GM13977 (cell line): ENCODE measurements at places on chromosomes 5 and 9.

GRCh38 chr5:23026252-23027170 is 173.4 kb upstream of the CDH12 start:
- no peak for DNase-seq

DNA sequence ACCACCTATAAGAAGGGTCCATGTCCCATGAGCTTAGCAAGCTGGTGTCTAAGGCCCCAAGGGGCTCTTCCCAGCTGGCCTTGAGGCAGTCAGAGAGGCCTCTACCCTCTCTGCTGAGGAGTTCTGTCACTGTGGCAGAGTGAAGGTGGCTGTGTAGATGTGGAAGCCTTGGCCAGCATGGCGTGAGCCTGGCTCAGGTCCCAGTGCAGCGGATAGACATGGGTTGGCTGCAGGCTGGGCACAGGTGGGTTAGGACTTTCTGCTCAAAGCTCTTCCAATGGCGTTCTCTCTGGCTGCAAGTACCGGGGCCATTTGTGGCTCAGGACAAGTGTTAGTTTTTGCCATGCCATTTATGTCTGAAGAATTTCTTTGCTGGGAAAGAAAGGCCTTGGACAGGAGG is 47.3 kb downstream of the JADE2 start:
- no peak for DNase-seq

- DNase-seq = no peak
Observed at GRCh38 chr9:27800159-27800558, 226.9 kb upstream of the C9orf72 start.

DNA sequence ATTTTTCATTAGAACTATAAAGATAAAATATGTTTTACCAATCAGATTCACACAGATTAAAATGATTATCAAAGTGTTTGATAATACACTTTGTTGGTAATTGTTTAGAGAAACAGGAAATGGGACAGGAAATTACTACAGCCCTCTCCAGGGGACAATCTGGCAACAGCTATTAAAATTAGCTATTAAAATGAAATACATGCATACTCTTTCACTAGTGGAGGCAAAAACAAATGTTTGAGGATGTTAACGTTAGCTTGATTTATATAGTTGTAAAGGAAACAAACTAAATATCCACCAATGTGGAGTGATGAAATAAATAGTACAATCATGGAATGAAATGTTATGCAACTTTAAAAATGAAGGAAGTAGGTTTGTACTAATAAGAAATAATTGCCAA is 53.7 kb downstream of the TARS1 start:
- no peak for DNase-seq

- DNase-seq = no peak
Observed at GRCh38 chr5:1526190-1526631, 2.5 kb upstream of the LPCAT1 start.

DNA sequence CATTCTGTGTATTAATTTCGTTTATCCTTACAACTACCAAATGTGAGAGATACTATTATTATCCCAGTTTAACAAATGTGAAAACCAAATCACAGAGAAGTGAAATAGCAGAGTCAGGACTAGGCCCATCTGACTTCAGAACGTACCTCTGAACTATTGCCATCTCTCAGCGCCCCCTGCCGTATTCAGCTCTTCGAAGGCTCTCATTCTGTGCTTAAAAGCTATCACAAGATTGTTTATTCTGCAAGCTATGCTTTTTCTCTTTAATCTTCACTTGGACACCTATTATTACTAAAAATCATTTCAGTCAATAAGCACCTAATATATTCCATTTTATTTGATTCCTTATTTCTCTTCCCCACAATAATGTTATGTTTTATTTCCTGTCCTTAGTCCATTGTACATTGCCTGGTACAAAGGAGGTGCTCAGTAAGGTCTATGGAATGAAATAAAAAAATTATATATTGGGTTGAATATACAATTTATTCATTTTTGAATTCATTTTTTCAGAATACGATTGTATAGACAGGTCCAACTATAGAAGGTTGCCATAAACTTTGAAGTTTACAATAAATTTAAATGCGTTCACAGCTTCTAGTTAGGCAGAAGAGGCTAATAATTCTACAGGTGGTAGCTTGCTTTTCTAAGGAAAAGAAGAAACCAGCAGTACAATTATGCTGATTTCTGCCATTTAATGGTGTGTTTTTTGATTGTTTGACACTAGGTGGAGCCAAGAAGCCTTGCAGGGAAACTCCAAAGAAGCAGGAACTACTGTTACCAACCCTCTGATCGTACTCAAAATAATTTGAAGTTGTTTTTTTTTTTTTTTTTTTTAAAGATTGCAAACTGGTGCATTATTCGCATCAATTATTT is 202.2 kb upstream of the DMRTA1 start:
- DNase-seq = peak; percentile 36

- no peak for DNase-seq
Observed at GRCh38 chr9:100584951-100585350, 7.1 kb downstream of the CAVIN4 start.

GRCh38 chr9:16484180-16484579 is 386.3 kb downstream of the BNC2 start:
- DNase-seq = no peak
